GM12892 (cell line): ENCODE measurements at places on chromosomes 3 and 15.

DNA sequence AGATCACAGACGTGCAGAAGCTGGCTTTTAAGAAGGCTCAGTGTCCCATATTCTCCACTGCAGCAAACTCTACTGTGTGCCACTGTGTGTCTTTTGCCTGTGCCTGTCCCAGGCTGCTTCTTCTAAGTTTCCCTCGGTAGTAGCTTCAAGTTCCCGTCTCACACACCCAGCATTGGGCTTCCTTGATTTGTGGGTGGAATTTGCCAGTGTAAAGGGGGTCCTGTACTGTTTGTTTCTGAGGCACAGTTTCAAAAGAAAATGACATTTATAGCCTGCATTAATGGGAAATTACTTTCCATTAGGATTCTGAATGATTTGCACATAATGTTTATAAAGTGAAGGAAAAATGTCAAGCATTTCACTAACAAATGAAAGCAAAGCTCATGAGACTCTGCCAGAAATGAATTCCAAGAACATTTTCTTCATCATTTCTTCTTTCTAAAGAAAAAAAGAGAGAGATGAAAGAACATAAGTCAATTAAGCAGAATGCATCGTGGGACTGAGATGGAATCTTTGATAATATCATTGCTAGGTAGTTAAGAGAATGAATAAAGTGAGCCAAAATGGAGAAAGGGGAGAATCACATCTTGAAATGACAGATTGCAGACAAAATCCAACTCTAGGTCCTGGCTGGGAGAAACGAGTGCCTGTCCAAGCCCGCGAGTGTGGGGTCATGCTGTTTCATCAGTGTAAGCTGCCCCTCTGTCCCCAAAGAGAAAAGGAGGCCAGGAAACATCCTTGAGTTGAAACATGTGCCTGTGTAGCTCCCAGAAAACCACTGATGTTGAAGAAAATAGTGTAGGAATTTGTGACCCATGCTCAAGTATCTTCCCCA, 48.6 kb upstream of the ADAMTSL3 start:
- DNase-seq, result no peak

DNA sequence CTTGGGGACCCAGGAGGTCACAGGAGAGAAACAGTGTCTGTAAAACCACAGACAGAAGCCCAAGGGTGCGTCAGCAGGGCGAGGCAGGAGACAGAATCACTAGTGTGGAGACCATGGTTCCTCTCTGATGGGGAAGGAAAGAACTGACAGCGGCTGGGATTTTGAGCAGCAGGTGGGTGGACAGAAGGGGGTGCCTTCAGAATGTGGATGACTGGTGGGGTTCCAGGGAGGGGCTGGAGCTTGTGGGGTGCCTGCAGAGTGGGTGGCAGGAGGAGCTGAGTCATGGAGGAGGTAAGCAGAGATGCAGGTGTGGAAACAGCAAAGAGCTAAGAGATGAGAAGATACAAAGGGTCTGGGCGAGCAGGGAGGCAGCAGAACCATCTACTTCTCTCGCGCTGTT, 124.2 kb downstream of the GABRB3 start:
- DNase-seq, result no peak

GRCh38 chr3:48408823-48409281, 21.0 kb downstream of the PLXNB1 start:
- peak; percentile 19 for DNase-seq

DNA sequence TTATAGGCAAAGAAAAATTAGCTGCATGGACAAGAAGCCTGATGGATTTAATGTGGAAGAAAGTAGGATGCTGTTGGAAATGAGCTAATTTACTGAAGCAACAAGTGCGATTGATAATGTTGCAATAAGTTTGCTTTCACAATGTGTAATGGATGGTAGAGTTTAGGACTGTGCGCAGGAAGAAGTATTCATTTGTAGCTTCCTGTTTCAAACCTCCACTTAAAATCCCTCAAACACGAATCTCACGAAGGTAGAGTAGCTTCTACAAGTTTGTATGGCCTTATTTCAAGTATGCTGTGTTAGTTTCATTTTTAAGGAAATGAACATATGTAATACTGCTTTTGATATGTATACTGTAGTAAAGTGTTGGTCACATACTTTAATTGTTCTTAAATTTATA, 42.3 kb downstream of the KCNH8 start:
- no peak for DNase-seq

DNA sequence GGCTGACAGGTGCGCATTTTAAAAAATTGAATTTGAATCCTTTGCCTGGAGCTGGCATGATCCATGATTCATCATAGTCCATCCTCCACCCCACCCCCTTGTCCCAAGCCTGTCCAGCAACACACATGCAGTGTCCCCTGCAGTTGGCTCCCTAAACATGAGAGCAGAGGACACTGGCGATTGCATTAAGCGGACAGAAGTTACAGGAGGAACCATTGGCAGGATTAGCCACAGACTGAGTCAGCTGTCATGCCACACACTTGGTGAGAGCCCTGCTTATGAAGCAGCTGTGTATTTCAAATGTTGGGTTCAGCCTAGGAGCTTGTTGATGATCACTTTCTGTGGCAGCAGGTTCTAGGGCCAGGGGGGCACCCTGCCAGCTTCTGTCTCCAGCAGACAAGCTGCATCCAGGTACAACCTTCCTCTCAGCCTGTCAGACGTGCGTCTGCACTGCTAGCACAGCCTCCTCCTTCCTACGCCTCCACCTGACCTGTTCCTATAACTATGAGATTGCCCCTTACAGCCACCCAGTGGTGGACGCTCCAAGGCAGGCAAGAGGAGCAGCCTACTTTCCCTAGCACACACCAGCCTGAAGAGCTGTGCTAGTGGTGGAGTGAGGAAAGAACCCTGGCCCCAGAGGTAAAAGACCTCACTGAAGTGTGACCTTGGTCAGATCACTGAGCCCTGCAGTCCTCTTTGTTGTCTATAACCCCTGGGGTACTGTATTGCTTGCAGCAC, 121.9 kb downstream of the SLCO3A1 start:
- DNase-seq, result no peak

DNA sequence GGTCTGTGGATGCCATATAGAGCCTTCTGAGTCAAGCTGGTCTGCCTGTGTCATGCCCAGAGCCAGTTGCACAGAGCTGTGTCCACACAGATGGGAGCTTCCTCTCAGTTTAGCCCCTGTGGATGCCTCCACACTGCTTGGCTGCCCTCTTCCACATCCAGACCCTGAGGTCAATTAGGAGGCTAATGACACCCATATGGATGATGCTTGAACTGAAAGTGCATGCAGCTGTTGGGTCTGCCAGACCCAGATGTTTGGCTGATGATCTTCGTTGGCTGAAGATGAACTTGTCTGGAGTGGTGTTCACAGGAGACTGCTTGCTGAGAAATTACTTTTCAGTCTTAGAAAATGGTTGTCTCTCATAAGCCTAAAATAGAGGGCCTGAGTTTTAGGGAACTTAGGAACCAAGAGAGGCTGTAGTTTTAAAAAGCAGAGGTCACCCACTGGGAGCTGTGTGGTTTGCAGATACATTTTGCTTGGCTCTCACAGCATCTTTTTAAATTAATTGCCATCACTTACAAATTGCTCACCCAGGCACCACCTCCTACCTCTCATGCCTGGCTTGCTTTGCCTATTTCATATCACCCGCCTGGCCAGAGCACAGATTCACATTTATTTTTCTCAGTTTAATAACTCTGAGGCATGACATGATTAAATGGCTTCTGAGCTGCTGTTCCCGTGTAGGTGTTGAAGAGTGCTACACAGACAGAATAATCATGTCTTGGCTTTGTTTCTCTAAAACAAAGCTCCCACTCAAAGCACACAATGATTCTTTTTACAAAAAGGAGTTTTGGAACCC, 176.1 kb downstream of the MINAR1 start:
- DNase-seq, result no peak

- no peak for DNase-seq
Observed at GRCh38 chr3:134029734-134030378, at the start of gene SLCO2A1. Gene SLCO2A1, minus strand, starts transcription at chr3:134029925. Its CDS starts 123 bp downstream, at chr3:134029802.

GRCh38 chr15:48442011-48442410, 110.8 kb downstream of the DUT start:
- no peak for DNase-seq

- no peak for DNase-seq
Observed at GRCh38 chr3:44208568-44208967, 33.1 kb upstream of the TOPAZ1 start.

DNA sequence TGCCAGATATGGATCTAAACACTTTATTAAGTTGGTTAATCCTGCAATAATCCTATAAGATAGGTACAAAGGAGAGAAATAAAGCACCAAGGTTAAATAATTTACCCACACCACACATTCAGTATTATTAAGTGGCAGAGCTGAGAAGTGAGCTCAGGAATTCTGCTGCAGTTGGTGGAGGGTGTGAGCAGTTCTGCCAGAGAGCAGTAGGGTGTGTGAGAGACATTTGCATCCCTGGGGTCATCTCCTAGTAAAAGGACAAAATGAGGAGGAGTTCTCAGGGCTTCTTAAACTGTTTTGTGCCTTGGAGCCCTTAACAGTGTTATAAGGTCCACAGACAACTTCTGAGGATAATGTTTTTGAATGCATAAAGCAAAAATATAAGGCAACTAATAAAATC, 484.5 kb downstream of the TAFA4 start:
- DNase-seq, result no peak

- DNase-seq, result no peak
Observed at GRCh38 chr3:193134856-193135255, 106.2 kb upstream of the PLAAT1 start.

DNA sequence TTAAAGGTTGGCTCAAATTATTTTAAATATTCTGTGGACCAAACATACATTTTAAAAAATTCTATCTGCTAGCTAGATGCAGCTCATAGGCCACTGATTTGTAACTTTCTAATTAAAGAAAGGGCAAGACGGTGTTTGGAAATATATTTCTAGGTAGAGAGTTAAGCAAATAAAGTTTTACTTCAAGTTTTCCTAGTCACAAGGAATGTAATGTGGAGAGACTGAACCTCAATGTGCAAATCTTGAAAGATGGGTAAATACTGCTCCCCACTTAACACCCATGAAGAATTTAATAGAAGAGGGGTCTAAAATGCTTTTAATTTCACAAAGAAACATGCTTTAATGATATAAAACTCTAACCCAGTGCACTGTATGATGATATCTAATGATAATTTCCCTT, 175.2 kb downstream of the TIGIT start:
- DNase-seq, result no peak

- no peak for DNase-seq
Observed at GRCh38 chr3:149162007-149162406, 32.6 kb downstream of the HPS3 start.

DNA sequence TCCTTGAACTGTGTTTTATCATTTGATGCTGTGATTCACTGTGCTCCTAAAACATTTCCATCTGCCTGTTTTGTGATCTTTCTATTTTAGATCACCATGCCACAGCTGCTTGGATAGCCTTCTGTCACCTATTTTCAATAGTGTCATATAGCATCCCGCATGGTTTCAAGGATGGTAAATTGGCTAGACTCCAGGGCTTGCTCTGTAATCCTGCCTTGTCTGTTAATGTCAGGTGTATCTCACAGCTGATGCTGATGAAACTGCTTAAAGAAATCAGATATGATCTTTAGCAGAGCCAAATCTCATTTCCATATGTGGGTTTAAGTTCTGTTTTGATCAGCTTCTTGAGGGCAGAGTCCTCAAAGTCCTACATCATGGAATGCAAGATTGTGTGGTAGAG, 182.2 kb downstream of the UBE2E2 start:
- no peak for DNase-seq

DNA sequence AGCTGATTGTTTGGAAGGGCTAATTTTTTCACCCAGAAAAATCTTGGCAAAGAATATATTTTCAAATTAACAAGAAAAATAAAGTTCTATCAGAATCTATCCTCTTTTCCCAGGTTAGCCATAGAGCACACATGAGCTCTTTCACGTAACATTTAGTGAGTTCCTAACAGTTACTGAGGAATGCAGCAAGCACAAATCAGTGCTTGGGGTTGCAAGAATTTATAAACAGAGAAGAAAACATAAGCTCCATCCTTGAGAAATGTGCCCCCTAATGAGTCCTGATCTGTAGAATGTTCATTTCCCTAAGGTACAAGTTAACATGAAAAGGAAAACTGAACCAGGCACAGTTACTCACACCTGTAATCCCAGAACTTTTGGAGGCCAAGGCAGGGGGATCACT, 13.9 kb downstream of the EOGT start:
- no peak for DNase-seq

- no peak for DNase-seq
Observed at GRCh38 chr3:27666708-27667107, 55.4 kb downstream of the EOMES start.

DNA sequence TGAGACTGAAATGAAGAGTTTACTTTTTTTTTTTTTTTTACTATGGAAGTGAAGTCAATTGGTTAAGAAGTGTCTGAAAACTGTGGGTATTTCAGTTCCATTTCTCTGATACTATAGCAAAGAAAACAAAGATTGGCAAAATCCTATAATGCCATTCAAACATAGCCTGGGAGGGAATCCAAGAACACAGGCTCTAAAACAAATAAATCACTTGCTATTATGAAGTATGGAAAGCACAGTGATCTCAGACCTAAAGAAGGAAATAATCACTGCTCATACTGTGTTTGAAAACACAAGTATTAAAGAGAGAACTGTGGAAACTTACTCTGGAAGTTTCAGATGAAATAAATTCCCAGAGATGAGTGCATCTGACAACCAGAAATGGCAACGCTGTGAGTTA, 12.0 kb downstream of the SAMMSON start:
- DNase-seq, result no peak

DNA sequence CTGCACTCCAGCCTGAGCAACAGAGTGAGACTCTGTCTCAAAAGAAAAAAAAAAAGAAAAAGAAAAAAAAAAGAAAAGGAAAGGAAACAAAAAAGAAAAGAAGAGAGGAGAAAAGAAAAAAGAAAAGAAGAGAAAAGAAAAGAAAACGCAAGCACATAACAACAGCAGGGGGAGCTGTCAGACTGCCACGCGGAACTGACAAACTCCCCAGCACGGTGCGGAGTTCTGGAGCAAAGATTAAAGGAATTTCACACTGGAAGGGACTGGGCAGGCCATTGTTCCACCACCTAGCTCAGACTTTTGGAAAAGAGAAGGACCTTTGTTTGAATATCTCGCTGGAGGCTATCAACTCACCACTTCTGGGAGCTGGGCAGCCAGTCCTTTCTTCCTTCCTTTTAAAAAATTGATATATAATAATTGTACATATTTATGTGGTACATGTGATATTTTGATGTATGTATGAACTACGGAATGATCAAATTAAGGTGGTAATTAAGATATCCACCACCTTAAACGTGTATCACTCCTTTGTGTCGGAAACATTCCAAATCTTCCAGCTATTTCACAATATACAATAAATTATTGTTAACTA, 40.5 kb downstream of the DPPA2 start:
- DNase-seq, result no peak

DNA sequence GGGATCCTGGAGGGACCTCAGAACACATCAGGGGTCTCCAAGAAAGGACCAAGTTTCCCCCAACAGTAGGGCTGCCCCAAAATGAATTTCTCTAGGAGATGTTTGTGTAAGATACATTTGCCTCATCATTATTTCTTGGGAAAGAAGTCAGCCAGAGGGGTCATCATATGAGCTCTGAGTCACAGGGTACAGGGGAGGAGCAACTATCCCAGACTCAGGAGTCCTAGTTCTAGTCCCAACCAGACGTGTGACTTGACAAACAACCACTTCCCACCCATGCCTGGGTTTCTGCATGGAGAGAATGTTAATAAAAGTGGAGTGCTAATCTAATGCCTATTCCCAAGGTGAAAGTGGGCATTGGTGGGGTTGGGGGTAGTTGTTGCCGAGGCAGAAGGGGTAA, 144.1 kb downstream of the ALDH1A2 start:
- DNase-seq, result no peak
